ENCODE measurements at places on chromosomes 6 and 20.

DNA sequence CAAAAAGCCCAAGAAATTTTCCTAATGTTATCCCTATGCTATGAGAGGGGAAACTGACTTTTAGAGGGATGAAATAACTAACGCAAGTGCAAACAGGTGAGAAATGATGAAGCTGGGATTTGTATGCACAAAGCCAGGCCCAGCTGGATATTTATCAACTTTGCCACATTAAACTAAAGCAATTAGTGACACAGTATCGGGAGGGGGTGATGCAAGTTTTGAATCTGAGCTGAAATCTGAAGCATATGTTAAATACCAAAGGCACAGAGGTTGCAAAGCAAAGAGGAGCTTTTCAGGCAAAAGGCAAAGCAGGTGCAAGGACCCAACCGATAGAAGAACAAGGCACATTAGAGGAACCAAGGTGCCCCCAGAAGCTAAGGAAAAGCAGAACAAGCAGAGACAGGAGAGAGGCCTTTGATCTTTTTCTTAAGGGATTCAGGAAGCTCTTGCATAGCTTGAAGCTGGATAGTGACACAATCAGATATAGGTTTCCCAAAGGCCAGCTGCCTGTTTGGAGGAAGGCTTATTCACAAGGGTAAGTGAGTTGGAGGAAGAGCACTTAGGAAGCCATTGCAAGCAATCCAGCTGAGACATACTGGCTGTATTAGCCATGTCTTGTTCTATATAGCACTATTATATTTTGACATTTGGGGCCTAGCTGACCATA is 207.5 kb downstream of the HIVEP2 start:
- DNase-seq = no peak

DNA sequence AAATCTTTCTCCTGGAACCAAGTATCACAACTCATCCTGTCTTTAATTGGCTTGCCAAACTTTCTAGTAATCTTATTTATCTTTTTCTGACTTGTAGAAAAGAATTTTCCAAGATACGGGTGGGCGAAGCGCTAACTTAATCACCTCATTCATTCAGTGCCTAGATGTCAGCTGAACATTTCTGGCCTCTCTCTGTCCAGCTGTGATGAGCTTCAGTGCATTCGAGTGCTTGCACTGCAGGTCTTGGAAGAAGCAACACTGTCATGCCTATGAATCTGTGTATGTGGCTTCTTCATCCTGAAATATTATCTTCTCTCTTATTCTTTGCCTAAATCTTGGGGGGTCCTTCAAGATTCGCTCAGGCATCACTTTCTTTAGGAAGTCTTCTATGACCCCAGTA is 16.3 kb upstream of the ENPP1 start:
- DNase-seq = no peak

- DNase-seq = no peak
Measured at GRCh38 chr20:53929974-53930650, 140.3 kb downstream of the BCAS1 start.

- no peak for DNase-seq
Measured at GRCh38 chr6:51908243-51908642, 179.2 kb downstream of the PKHD1 start.

DNA sequence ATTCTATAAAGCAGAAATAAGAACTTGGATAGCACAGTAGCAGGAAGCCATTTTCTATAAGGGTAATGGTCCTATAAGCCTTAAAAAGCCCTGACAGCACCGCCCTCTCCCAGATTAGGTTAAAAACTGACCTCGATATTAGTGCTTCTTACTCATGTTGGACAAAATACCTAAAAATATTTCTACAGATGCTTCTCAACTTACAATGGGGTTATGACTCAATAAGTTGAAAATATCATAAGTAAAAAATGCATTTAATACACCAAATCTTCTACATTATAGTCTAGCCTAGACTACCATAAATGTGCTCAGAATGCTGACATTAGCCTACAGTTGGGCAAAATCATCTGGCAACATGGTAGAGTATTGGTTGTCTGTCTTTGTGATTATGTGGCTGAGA is 70.3 kb downstream of the SESN1 start:
- no peak for DNase-seq

DNA sequence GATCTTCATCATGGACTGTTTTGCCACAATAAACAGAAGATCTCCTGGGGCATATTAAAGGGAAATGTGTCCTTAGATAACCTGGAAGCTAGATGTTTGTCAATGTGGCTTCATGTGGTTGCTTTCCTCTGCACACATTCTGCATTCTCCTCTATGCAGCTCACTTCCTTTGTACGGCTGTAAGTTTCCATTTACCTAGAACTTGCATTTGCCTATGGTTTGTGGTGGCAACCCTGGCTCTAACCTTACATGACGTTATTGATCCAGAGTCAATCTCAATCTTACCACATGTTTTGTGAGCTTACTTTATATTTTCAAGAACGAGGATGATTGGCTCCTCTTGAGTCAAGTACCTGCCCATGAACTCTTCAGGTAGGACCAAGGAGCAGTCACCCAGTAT is 863.1 kb downstream of the MAFB start:
- no peak for DNase-seq

- no peak for DNase-seq
Measured at GRCh38 chr20:54339093-54339492, 131.2 kb downstream of the PFDN4 start.

- no peak for DNase-seq
Measured at GRCh38 chr20:22771706-22772105, 187.3 kb upstream of the FOXA2 start.

- DNase-seq = no peak
Measured at GRCh38 chr6:138638604-138639003, 135.0 kb upstream of the CCDC28A start.

GRCh38 chr6:138977646-138978167 is 10.3 kb downstream of the REPS1 start:
- no peak for DNase-seq
